Testis (tissue), 5 donors: ENCODE measurements at places on chromosomes 11 and 22. TPM values are rescaled to one million over a fixed set of nuclear protein-coding genes. Genes with fewer than 3 reads are reported as not detected.

The GRIA4 gene
- 0.08 TPM for total RNA-seq

The APOL5 gene
- 0.31 TPM for total RNA-seq

The OR2AG2 gene
- total RNA-seq: 1.8 TPM

DNA sequence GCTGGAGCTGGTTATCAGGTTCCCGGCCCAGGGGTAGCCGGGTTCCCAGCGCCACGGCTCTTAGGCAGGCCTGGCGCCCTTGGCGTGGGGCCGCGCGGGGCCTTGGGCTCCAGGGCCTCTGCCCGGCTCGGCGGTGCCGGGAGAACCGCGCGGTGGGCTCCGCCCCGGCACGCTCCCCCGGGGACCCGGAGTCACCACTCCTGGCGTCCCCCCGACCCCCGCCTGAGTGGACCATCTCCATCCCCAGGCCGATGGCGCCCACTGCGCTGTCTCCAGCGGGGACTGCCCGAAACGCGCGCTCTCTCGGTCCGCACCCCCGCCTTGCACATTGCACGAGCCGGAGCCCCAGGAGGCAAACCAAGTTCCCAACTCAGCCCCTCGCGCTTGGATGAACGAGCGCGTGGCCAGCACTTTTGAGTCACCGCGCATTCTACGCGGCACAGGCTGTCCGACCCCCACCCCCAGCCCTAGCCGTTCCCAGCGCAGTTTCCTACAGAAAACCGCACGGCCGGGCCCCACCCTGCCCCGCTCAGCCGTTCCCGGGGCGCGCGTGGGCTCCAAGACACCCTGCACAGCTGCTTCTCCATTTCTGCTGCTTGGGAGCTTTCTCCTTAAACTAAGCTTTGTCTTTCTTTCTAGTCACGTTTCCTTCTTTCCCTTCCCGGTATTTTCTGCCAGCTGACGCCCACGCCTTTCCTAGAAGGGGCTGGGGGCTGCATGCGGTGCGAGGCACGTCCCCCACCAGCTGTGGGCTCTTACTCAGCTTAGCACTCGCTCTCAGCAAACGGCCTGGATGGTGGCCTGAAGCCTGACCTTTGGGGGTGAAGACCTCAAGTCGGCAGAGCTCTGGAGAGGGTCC, 650 bp upstream of the CHID1 start:
- DNase-seq: peak; percentile 53

- no peak for DNase-seq
These were observed 186.1 kb downstream of the SOX6 start for GRCh38 chr11:16169956-16170847.

DNA sequence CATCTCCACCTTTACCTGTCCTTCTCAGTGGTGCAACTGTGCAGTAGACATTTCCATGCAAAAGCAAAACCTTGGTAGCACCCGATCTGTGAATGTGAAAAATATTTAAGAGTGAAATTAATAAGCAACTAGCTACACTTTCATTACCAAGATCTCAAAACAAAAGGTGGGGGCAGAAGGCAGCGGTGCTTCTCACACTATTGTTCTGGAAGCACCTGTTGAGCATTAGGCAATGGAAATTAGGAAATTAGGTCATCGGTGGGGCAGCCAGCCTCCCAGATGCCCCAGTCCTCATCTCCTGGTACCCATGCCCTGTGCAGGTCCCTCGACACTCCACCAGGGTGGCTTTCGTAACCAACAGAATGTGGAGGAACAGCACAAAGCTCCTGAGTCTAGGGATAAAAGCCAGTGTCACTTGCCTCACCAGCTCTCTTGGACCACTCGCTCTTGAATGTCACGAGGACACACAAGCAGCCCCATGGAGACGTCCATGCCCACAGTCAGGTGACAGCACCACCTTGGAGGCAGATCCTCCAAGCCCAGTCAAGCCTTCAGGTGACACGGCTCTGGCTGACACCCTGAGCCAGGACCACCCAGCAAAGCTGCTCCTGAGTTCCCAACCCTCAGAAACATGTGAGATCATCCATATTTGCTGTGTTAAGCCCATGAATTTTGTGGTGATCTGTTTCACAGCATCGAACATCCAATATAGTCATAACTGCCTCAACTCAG, 3.3 kb downstream of the LTO1 start:
- DNase-seq: no peak

DNA sequence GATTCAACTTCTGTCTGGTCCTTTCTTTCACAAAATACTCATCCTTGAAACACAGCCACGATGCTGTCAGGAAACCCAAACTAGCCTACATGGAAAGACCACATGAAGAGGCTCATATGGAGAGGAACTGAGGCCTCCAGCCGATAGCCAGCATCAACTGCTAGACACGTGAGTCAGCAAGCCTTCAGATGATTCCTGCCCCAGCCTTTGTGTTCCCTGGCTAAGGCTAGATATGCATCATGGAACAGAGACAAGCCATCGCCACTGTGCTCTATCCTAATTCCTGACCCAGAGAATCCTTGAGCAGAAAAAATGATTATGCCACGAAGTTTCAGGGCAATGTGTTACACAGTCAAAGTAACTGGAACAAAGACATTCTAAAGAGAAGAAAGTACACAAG, 75.5 kb downstream of the ENTHD1 start:
- DNase-seq: no peak

- DNase-seq: no peak
These were observed 71.7 kb downstream of the PAK1 start for GRCh38 chr11:77402218-77402556.

DNA sequence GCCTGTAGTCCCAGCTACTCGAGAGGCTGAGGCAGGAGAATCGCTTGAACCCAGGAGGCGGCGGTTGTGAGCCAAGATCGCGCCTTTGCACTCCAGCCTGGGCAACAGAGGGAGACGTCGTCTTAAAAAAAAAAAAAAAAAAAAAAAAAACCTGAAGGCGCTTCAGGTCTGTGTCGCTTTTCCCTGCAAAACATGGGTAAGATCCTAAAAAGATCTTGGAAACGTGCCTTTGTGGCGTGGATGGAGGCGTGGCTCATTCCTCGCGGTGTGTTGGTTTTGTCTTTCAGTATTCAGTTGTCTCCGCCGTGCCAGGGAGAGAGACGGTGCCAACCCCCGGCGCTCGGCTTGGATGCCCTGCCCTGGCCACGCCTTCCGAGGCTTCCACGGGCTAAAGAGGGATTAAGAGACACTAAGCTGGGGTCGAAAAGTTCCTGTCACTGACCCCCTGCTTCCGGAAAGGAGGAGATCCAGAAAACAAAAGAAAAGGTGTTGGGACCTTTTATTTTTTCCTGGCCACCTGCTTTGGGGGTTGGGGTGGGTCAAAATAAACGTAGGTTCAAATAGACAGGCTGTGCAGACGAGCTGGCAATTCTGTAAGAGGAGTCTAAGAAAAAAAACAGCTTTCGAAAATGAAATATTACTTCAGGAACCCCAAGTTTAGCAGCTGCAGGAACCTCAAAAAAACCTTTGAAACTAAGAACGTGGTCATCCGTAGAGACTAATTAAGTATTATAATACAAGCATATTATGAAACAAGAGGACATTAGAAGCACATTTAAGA, 1.1 kb upstream of the SLC35F2 start:
- peak; percentile 47 for DNase-seq

- DNase-seq: no peak
These were observed 64.8 kb upstream of the NUP160 start for GRCh38 chr11:47912843-47913437.

DNA sequence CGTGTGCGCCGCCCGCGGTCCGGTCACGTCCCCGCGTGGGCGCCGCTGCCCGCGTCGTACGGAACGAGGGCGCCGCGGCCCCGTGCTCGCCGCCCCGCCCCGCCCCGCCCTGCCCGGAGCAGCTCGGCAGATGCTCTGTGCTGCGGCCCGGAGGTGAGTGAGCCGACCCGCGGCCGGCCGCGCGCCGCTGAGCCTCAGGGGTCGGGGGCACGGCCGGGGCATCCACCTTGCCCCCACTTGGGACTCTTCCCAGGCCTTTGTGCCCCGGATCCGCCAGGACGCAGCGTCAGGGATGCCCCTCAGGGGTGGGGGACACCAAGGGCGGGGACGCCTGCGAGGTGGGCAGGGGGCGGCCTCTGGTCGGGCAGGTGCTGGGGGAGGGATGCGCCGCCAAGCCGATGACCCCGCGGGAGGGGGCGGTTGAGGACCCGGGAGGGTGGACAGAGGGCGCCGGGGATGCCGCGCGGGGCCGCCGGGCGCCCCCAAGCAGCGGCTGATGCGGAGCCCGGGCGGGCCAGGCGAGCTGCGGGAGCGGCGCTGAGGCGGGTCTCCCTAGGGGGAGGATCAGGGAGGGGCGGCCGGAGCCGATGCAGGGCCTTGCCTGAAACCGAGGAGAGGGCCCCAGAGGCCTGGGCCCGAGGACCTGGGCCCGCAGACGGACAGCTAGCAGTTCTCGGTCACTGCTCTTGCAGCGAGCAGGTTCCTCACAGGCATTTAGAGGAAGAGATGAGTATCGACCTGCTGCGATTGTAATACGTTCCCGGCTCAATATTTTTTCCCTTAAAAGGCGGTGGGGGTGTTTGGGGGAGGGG, at the start of gene GNAZ:
Gene GNAZ, plus strand, starts transcription at position 102 of the 812 bp plus-strand sequence. CDS start 25,177 bp downstream, outside the sequence.
- no peak for DNase-seq

- no peak for DNase-seq
These were observed 5.5 kb upstream of the TECTA start for GRCh38 chr11:121095561-121095960.

DNA sequence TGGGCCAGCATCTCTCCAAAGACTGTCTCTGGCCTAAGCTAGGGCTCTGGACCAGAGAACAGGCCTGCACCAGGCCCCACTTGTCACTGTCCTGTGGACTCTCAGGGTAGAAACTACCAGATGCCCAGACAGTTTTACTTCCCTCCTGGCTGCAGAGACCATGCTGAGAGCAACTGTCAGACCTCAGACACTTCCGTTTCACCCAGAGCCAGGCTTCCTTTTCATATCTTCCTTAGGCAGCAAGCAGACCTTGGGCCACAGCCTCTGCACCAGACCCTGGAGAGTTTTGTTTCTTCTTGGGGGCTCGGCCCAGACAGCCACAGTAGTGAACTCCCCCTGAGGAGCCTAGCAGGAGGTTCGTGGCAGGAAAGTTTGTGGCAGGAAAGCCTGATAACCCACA, 12.1 kb upstream of the FCHSD2 start:
- no peak for DNase-seq

- DNase-seq: no peak
These were observed 56.3 kb upstream of the SLC5A12 start for GRCh38 chr11:26778000-26778757.

GRCh38 chr11:9380773-9381172, 3.7 kb upstream of the IPO7 start:
- DNase-seq: peak; percentile 47

DNA sequence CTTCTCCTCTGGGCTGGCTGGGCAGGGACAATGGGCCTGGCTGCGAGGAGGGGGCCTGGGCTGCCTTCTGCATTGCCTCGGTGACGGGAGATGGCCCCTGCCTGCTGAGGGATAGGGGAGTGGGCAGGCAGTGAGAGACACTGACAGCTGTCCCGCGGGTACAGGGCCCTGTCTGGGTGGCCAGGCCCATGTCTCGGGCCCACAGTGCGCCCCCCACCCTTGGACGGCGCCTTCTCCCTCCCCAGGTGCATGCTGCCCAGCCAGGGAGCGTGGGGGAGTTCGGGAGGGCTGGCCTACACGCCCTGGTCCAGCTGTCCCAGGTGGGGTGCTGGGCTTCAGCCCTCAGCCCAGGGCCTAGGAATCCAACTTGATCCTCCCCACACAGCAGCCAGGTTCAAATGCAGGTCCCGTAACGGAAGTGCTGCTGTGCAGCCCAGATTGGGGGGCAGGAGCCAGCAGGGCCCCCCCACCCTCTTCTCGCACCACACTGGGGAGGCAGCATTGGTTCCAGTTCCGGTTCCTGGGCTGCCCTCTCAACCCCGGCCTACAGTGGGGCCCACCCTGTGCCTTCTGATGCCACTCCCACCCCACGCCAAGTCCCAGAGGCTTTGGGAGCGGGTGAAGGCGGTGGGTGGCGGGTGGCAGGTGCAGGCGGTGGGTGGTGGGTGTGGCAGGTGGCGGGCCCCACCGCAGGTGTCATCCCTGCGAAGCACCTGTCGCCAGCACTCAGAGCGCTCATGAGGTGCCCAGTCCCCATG, 7.3 kb upstream of the TSSC4 start:
- no peak for DNase-seq

DNA sequence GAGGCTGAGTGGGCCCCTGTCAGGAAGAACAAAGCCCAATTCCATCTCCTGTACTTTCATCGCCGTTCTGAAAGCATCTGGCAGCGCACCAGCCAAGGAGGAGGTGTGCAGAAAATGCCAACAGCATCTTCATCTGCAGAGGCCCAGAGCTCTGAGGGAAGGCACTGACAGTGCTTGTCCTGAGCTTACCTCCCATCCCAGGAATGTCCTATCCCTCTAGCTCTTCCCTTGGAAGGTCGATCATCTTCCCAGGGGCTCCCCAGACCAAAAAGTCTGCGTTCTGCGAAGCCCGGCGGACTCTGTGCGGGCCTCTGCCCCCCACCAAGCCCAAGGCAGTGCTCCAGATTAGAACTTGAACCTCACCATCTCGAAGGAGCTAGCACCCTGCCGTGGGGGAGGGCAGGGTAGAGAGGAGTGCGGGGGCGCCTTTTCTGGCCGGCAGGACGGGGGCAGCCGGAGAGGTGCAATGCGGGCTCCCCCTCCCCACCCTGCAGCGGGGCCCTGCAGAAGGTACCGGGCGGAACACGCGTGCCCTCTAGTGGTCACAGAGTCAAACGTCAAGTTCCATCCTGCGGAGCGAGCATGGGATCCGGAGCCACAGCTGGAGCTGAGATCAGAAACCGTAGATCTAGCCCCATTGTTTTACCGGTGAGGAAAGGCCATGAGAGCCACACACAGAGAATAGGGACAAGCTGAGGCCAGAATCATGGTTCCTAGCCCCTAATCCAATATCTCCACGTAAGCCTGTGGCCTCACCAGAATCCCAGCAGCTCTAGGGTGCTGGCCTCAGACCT, 5.0 kb downstream of the SCN2B start:
- peak; percentile 85 for DNase-seq

GRCh38 chr11:33263549-33263948, 6.4 kb downstream of the HIPK3 start:
- DNase-seq: no peak

DNA sequence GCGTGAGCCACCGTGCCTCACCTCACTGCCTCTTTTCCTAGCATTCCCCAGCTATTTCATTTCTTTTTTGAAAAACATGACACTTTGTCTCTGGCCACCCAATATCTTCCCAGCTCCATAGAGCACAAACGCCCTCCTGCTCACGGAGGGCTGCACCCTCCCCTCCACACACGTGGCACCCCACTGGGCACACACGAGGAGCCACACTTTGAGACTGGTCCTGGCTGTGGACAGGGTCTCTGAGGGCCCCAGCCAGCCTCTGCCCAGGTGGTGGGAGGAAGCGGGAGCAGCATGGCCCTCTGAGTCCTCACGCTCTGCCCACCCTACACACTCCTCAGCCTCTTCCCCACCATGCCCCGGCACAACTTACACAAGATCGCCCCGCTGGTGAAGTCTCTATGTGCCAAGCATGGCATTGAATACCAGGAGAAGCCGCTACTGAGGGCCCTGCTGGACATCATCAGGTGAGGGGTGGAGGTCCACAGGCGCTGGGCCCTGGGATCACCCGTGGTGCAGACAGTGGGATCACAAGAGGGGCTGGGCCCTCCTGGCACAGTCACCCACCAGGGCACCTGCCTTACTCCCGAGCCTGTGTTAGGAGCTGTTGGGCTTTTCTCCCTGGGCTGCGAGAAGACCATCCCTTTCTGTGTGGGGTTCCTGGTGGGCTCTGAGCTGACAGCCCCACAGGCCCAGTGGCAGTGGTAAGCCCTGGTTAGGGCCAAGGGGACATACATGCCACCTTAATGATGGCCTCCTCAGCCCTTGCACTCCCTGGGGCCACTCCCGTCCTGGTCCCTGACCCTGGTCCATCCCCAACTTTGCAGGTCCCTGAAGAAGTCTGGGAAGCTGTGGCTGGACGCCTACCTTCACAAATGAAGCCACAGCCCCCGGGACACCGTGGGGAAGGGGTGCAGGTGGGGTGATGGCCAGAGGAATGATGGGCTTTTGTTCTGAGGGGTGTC, 26.2 kb downstream of the FADS3 start:
- DNase-seq: no peak
